ENCODE measurements at places on chromosomes 16 and 17.

DNA sequence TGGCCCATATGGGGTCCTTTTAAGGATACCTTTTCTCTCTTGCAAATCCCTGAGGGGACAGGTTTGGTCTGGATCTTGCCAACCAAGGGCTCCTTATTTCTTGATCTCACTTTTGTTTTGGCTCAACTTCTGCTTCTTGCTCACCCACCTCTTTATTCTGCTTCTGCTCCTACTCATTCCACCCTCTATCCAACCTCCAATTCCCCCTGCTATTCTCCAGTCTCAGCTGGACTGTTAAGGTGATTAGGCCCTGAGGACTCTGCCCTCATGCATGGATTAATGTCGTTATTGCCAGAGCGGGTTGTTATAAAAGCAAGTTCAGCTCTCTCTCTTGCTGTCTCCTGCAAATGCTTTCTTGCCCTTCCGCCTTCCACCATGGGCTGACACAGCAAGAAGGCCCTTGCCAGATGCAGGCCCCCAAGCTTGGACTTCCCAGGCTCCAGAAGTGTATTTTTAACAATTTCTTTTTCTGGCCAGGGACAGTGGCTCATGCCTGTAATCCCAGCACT lies 29.8 kb downstream of the LAT start:
- no peak for DNase-seq

DNA sequence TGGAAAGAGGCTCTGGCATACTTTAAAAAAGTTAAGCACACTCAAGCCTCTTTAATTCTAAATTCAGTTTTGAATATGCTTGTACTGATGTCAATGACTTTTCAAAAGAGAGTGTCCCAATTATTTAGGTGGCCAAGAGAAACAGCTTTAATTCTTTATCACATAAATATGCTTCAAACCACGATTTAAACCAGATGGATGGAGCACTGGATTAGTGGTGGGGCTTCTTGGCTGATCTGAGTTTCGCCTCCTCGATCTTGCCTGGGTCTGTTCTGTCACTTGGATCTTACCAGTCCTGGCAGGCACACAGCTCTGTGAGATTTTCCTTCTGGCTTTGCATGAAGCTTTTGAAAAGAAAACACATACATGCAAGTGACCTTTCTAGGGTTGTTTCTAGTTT lies 467.8 kb downstream of the MAF start:
- no peak for DNase-seq

GRCh38 chr16:66596986-66597848 lies 7.3 kb upstream of the CMTM3 start:
- DNase-seq: no peak

- no peak for DNase-seq
Measured at GRCh38 chr17:18235743-18236256, 10.4 kb downstream of the LLGL1 start.

GRCh38 chr16:66534376-66534799 lies 15.5 kb downstream of the TK2 start:
- no peak for DNase-seq
